HTR-8/SVneo (cell line): ENCODE measurements at places on chromosomes 5 and 9.

GRCh38 chr5:161344234-161344633, 202.3 kb downstream of the GABRB2 start:
- no peak for DNase-seq

GRCh38 chr9:134923466-134923865, 5.8 kb upstream of the FCN1 start:
- DNase-seq = no peak

- no peak for DNase-seq
Measured at GRCh38 chr5:172164769-172165212, 23.2 kb downstream of the STK10 start.

DNA sequence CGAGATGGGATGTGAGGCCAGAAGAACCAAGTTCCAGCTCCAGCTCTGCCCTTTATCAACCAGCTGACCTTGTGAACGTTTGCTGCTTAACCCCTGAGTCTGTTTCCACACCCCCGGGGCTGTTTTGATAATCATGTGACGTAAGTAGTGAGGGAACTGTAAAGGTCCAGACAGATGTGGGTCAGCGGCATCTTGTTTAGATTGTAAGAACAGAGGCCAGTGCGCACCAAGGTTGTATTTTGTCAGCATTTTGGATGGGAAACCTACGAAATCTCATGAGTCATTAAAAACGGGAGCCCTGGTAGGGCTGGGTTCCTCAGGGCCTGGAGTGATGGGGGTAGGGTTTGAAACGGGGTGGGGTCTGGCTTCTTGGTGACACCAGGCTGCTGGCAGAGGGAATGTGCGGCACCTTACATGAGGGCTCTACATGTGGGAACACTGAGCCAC, 13.8 kb upstream of the COL15A1 start:
- DNase-seq = no peak

GRCh38 chr9:33246269-33246860, 6.4 kb downstream of the SPINK4 start:
- no peak for DNase-seq

GRCh38 chr5:115749016-115749415, 67.4 kb downstream of the CDO1 start:
- DNase-seq = no peak

GRCh38 chr9:95776176-95776575, 99.3 kb upstream of the ERCC6L2 start:
- no peak for DNase-seq

DNA sequence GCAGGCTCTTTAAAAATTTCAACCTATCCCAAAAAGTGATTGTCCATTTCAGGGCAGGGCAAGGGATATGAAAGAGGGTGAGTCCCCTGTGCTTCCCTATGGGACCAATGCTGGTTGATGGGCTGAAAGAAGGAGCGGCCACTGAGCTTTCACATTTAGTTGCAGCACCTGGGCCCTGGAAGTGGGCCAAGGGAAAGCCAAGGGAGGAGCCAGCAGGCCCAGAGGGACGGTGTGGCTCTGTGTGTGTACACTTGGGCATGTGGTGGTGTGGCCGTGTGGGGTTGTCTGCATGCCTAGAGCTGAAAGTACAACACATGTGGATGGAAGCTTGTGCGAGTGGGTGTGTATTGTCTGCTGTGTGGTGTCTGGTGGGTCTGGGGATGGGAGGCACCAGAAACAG, 14.0 kb upstream of the PSMD5 start:
- DNase-seq = no peak

- no peak for DNase-seq
Measured at GRCh38 chr9:100803956-100804355, 224.6 kb upstream of the PLPPR1 start.

- peak; percentile 41 for DNase-seq
Measured at GRCh38 chr9:34500623-34501267, 22.0 kb downstream of the ENHO start.

- no peak for DNase-seq
Measured at GRCh38 chr5:9782826-9783560, 152.8 kb upstream of the TAS2R1 start.

- no peak for DNase-seq
Measured at GRCh38 chr5:38466424-38467189, 89.8 kb downstream of the LIFR start.

DNA sequence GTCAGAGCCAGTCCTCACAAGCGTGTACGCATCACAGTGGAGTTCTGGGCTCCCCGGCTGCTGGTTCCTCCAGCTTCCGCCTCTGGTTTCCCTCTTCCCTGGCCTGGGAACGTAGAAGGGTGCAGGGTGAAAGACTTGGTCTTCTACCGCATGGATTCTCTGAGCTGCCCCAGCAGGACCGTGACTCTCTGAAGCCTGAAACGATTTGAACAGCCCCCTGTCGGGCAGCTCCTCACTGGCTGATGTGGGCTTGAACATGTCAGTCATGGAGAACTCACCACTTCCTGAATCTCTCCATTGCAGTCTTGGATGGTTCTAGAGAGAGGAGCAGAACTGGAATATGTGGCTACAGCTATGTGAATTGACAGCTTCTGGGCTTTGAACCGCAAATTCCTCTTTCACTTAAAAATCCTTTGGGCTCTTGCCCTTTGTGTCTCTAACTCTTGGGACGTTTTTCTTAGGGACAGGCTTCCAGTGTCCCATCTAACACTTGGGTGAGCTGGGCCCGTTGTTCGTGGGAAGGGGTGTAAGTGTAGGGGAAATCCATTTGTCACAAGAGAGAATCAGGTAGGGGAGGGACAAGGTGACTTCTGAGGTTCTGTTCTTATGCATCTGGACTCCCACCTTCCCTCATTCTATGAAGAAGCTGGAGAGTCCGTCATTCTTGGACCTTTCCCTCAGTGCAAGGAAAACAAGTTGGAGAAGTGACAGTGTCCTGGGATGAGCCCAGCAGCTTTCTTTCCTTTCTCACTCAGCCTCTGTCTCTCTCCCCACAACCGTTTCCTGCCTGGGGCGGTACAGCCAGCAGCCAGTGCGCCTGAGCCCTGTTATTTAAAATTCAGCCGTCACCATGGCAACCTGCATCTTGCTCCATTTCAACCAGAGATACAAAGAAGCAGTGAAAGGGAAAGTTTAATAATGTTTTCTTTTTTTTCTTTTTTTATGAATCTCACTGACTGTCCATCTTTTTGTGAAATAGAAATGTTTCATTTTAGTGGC, 84.7 kb downstream of the PTTG1 start:
- no peak for DNase-seq

DNA sequence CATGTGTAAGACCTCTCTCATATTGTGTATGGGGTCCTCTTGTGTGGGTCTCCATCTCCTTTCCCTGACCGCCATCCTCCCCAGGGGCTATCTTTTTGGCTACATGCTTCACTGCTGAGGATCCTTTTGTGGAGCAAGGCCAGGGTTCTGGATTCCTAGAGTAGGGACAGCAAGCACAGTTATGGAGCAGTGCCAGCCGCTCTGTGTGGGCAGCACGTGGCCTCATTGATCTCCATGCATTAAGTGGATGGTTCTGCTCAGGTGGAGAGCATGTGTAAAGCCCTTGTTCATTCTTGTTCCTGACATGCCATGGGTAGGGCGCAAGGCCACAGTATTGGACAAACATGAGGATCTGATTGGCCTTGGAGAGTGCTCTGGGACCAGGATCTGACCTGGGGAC, 8.9 kb downstream of the PHF2 start:
- DNase-seq = no peak

- DNase-seq = no peak
Measured at GRCh38 chr5:151006704-151007334, 13.6 kb upstream of the GPX3 start.

- no peak for DNase-seq
Measured at GRCh38 chr9:134475011-134475790, 148.9 kb downstream of the RXRA start.

- no peak for DNase-seq
Measured at GRCh38 chr5:164370841-164371240, 865.4 kb downstream of the MAT2B start.

GRCh38 chr5:66987949-66988838, 208.4 kb downstream of the CD180 start:
- peak; percentile 23 for DNase-seq

GRCh38 chr5:113027431-113027830, 50.8 kb downstream of the DCP2 start:
- DNase-seq = no peak

DNA sequence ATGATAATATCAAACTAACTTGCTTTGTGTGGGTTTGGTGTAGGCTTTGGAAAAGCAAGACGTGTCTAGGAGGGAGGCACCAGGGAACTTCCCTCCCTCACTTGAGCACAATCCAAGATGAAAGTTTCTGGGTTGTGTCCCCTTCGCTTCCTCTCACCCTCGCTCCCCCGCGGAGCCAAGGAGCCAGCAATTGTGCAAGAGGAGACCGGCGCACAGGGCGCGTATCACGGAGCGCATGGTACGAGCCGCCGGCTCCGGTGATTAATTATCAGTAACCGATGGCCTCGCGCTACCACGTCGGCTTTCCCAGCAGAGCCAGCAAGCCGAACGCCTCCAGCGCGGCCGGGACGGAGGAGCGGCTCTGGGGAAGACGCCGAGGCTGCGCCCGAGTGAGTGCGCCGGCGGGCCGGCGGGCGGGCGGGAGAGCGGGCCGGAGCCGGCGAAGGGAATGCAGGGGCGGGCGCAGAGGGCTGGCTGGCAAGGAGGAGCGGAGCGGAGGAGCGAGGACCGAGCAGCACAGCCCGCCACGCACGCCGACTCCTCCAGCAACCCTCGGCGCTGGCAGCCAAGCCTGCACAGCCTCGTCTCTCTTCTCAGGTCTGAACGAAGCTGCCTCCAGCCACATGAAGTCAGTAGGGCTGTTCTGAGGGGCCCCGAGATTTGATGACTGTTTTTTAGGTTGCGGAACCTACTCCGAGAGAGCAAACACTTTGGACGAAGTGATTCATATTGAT, 143.6 kb downstream of the BNC2 start:
- peak; percentile 22 for DNase-seq

- DNase-seq = peak; percentile 11
Measured at GRCh38 chr9:5714501-5715401, 85.8 kb downstream of the RIC1 start.

DNA sequence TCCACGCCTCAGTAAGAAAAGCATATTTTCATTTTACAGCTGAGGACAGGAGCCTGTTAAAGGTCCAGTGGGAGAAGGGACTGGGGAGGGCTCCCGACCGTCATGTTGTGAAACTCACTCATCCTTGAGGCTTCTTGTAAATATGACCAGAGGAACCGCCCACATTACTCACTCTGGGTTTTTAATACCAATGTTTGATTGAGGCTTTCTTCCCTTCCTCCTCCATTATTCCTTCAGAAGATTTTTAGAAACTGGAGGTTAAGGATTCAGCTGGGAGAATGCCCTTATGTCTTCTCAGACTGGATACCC, 61.4 kb upstream of the GLRX start:
- DNase-seq = no peak

DNA sequence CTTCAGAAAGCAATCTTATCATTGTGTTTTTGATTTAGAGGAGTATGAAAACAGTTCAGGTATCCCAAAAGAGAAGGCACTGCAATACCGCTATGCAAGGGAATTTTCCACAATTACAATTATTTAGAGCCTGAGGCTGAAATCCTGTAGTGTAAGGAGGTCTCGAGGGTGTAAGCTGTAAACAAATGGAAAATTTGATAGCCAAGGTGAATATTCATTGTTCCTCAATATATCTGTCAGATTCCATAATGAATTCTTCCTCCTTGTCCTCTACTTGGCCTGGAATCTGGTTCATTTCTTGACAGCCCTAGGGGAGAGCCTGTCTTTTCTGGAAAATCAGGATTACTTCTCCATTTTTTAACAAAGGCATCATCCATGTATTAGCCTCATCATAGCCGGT, 63.1 kb upstream of the SMARCA2 start:
- no peak for DNase-seq

DNA sequence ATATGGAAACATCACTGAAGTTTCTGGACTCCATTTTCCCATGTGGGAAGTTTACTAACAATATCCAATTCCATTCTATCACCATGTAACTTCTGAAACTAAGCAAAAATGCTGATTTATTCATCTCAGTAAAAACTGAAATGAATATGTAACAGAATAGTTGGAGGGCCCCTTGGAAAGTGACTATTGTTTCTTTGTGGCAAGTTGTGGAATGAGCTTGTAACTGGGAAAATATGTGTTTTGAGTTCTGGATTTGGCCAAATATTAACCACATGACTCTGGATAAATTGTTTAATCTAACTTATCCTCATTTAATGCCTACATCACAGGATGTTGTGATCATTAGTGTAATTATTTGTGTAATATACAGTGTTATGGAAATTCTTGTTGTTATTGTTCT, 619.3 kb downstream of the TLE4 start:
- DNase-seq = no peak

DNA sequence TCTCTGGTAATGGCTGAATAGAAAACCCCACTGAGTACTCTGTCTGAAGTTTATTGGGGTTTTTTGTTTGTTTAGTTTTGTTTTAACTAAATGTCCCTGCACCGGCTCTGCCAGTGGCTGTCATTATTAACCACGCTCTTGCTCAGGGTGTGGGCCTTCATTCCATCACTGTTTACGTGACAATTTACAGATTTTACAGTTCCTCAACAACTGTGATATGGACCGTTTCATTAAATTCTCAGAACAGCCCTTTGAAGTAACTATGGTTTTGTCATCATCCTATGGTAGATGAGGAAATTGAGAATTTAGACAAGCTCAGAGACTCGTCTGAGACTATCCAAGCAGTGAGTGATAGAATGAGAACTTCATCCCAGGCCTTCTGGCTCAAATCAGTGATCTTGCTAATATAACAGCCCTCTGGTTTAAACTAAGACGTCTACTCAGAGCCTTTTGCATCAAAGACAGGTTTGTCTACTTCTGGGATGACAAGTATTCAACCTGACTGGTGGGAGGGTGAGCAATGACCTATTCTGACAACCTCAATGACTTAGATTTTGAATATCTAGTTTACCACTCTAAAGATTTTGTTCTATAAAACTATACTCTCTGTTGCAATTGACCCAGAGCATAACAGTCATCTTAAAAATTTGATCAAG, 77.3 kb upstream of the MAP3K1 start:
- no peak for DNase-seq

GRCh38 chr5:157997991-157998504, 139.1 kb upstream of the CLINT1 start:
- no peak for DNase-seq

DNA sequence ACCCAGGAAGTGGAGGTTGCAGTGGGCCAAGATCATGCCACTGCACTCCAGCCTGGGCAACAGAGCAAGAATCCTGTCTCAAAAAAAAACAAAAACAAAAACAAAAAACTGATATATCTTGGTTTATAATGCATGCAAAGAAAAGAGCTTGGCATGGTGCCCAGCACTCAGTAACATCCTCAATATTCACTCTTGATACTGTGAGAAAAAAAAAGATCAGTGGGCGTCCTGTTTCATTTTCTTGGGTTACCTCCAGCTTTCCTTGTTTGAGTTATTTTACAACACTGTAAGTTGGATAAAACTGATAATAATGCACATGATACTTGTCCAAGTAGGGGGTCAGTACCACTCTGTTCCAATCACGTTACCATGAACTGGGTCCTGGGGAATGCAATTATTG, 7.8 kb downstream of the PHYHD1 start:
- no peak for DNase-seq
